Left colon (tissue), 2 donors: ENCODE measurements at places on chromosomes 2 and 18.
A peak's percentile ranks its signal among the peaks of the same experiment; 100 is the strongest.

DNA sequence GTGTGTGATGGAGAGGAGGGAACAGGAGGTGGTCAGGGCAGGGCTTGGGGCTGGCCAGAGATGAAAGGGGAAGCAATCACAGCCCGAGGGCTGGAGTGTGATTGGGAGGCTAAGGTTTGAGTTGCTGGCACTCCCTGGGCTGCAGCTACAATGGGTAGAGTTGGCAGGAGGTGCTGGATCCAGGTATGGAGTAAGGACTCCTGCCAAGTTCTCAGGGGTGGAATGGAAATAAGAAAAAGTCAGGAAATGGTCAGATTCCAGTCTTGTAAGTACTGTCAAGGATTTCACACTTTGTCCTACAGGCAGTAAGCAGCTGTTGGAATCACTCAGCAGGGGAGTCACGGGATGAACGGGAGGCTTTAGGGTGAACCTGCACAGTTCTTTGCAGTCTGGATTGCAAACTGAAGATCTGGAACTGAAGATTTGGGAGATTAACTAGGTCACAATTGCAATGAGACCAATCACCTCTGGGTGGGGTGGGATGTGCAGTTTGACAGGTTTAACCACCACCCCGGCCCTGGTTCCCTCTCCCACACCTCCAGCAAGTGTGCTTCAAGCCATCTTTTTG is 10.9 kb upstream of the INPP5D start:
- no peak for DNase-seq

- DNase-seq: no peak
Observed at GRCh38 chr2:49343638-49344037, 189.3 kb upstream of the FSHR start.

- peak; percentile 35 for DNase-seq
Observed at GRCh38 chr2:160294339-160294803, 94.3 kb upstream of the ITGB6 start.

GRCh38 chr2:108548208-108549003 is 14.1 kb downstream of the LIMS1 start:
- no peak for DNase-seq

DNA sequence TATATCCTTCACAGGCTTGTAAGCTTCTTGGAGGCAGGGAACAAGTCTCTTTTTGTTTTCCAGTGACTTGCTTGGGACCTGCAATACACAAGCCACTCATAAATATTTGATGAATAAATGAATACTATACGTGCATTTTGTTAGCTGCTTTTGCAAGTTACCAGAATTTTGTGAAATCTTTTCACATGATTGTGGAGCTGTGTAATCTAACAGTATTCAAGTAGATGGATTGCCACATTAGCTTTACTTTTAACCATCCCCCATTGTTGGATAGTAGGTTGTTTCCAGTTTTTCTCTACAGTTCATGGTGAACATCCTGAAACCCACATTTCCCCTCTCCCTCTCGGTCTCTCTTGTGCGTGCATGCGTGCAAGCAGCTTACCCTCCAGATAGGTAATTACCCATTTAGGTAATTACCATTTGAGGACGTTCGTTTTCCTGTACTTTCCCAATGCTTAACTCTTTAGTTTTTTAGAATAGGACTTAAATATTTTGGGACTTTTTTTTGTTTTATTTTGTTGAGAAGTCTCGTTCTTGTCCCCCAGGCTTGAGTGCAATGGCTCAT is 12.5 kb downstream of the ZNF407 start:
- DNase-seq: no peak
